ENCODE measurements at places on chromosomes 5 and 9.

GRCh38 chr9:136697146-136697820 is 10.0 kb upstream of the AGPAT2 start:
- no peak for DNase-seq

DNA sequence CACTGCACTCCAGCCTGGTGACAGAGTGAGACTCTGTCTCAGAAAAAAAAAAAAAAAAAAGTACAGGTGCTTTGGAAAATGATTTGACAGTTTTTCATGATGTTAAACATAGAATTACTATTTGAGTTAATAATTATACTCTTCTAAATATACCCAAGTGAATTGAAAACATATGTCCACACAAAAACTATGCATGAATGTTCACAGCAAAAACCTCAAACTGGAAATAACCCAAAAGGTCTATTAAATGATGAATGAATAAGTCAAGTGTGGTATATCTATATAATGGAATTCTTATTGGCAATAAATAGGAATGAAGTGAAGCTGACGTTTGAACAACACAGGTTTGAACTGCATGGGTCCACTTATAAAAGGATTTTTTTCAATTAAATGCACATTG is 207.2 kb upstream of the DAB2 start:
- DNase-seq = no peak

DNA sequence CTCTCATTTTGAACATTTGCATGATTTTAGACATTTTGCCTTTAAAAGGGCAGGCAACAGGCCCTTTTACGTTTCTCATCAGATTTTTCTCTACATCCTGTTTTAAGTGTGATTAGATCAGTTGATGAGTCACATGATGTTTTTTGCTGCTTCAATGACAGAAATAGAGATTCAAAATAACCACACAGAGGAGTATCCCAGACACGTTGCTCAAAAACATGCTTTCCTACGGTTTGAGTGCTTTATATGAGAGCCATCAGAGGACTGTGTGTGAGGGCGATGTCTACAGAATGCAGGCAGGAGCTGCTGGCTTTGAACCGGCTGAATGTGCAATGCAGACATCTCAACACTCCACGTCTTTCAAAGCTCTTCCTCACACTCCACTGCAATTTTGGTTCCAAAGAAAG is 42.1 kb downstream of the OTULIN start:
- DNase-seq = no peak

DNA sequence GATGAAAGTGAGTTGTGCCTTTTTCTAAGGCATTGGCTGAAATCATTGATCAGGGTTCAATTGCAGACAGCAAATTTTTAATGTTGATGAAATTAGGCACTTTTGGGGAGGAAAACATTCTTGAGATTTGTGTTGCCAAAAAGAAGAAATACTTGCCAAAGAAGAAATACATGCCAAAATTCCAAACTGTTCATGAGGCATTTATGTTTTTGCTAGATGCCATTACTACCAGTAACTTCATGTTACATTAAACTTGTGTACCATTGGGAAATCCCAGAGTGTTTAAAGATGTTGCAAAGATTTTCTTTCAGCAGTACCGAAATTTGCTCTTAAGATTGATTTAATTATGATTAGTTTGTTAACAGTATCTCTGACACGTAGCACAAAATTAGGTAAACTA is 7.0 kb downstream of the XRCC4 start:
- no peak for DNase-seq

GRCh38 chr9:120158221-120158620 is 421.7 kb downstream of the CDK5RAP2 start:
- DNase-seq = no peak

DNA sequence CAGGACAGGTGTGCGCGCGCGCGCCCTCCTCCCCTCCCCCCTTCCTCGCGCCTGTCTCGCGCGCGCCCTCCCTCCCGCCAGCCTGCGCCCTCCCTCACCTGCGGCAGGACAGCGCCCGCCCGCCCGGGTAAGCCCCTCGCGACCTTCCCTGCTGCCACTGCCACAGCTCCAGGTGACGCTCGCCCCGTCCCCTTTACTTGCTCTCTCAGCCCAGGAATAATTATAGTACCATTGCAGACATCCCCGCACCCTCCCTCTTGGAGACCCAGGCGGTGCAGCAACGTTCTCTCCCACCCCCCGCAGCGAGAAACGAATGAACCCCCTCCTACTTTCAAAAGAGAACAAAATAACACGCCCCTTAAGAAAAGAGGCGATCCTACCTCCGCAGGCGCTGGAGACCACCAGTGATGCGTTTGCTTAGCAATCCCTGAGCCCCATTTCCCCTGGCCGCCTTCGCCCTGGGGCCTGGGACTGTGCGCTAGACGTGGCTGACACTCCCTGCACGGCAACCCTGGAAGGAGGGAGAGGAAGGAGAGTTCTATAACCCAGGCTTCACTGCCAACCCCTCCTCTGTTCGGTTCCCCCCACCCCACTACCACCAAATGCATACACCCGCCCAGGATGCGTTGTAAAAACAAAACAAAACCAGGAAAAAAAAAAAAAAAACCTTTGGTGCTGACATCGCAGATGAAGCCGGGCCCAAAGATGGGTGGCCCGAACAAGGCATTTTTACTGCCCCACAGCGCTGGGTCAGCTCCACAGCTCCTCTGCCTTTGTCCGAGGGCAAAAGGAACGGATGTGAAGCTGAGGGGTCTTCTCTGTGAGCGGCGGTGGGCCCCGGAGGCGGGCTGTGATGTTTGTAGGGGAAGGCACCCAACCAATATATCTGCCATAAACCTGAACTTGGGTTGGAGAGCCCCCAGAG is 5.6 kb upstream of the PURA start:
- no peak for DNase-seq

GRCh38 chr9:72863456-72864094 is 89.3 kb downstream of the ALDH1A1 start:
- DNase-seq = no peak

- no peak for DNase-seq
Observed at GRCh38 chr9:26129217-26129616, 451.0 kb upstream of the TUSC1 start.

DNA sequence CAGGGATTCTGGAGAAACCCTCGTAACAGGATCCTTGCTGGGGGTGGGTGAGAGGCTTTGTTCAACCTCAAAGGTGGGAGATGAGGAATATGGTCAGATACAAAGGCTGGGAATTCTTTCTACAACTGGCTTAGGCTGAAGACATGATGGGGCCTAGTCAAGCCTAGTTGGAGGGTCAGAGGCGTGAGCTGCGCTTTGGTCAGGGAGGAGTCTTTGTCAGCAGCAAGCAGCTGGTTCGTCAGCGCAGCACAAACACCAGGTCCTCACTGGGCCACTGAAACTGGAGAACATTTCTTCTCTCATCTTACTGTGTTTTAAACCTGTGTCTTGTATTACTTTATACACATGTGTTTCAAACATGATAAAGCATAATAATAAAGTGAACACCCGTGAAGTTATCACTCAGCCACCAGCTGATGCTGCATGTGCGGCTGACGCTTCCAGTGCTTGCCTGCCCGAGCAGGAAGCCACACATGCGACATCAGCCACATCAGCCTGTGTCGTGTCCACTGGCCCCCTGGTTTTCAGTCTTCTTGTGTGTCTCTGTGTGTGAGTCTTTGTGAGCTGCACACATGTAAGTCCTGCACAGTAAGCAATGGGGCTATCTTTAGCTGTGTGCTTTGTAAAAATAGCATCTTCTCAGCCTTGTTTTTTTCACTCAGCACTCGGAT is 81.5 kb downstream of the WNK2 start:
- DNase-seq = no peak

GRCh38 chr5:34889394-34889793 is 25.9 kb downstream of the RAD1 start:
- DNase-seq = no peak

DNA sequence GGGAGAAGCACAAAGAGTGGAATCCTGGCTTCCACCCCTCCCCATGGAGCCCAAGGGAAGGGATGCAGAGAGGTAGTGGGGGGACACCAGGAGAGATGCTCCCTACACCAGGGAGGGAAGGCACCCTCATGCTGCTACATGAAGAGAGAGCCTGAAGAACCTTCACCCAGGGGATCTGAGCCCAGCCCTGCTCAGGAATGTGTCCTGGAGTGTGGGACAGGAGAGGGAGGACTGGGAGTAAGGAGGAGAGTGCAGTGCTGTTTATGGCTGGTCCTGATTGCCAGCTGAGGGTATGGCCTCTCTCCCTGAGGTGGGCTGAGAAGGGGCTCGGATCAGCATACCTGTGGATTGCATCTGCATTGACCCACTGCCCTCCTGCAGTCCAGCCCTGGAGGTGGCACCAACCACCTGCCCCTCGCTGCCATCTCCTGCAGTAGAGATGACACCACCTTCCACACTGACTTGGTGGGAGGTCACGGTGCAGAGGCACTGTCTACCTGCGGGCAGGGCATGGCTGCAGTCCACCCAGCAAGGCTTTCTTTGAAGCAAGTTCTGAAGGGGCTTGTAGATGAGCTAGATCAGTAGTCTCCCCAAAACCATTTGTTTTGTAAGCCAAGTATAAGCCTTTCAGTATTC is 114.9 kb upstream of the SLC25A48 start:
- DNase-seq = no peak

DNA sequence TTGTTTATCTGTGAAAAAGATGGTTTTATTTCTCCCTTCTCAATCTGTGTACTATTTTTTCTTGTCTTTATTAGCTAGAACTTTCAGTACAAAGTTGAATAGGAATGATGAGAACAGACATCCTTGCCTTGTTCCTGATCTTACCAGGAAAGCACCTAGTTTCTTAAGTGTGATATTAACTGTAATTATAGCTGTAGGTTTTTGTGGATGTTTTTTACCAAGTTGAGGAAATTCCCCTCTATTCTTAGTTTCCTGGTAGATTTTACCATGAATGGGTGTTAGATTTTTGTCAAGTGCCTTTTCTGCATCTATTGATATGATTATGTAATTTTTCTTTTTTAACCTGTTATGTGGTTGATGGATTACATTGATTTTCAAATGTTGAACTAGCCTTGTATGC is 68.7 kb downstream of the KCNN2 start:
- no peak for DNase-seq

- no peak for DNase-seq
Observed at GRCh38 chr5:1521671-1522600, 1.8 kb downstream of the LPCAT1 start.

GRCh38 chr5:168611165-168611564 is 32.0 kb upstream of the PANK3 start:
- no peak for DNase-seq

- DNase-seq = no peak
Observed at GRCh38 chr5:45205403-45205961, 396.7 kb downstream of the MRPS30 start.

GRCh38 chr9:120375316-120375715 is 204.7 kb downstream of the CDK5RAP2 start:
- DNase-seq = no peak

- DNase-seq = no peak
Observed at GRCh38 chr5:113119246-113119924, 142.8 kb downstream of the DCP2 start.

- DNase-seq = peak; percentile 76
Observed at GRCh38 chr9:79976257-79977073, 404.7 kb downstream of the TLE4 start.

- no peak for DNase-seq
Observed at GRCh38 chr5:133828722-133829121, 139.7 kb downstream of the C5orf15 start.

- DNase-seq = no peak
Observed at GRCh38 chr5:133034064-133034463, 7.7 kb upstream of the ZCCHC10 start.

GRCh38 chr9:134276453-134277245 is 49.6 kb upstream of the RXRA start:
- no peak for DNase-seq

DNA sequence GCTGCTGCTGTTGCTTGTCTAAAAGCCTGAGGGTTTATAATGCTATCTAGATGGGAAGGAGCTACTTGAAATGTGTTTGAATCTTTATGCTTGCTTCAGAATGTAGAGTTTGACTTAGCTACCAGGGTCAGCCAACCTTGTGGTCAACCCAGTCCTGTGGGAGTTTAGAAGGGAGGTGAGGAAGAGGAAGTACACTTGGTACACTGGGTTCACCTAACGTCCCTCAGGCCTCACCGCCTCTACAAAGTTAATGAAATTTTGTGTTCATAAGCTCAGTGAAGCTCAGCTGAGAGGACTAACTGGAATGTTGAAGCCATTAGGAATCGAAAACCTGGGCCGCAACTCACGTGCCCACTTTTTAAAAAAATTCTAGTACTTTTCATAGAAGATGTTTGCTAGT is 10.7 kb downstream of the IQGAP2 start:
- no peak for DNase-seq

DNA sequence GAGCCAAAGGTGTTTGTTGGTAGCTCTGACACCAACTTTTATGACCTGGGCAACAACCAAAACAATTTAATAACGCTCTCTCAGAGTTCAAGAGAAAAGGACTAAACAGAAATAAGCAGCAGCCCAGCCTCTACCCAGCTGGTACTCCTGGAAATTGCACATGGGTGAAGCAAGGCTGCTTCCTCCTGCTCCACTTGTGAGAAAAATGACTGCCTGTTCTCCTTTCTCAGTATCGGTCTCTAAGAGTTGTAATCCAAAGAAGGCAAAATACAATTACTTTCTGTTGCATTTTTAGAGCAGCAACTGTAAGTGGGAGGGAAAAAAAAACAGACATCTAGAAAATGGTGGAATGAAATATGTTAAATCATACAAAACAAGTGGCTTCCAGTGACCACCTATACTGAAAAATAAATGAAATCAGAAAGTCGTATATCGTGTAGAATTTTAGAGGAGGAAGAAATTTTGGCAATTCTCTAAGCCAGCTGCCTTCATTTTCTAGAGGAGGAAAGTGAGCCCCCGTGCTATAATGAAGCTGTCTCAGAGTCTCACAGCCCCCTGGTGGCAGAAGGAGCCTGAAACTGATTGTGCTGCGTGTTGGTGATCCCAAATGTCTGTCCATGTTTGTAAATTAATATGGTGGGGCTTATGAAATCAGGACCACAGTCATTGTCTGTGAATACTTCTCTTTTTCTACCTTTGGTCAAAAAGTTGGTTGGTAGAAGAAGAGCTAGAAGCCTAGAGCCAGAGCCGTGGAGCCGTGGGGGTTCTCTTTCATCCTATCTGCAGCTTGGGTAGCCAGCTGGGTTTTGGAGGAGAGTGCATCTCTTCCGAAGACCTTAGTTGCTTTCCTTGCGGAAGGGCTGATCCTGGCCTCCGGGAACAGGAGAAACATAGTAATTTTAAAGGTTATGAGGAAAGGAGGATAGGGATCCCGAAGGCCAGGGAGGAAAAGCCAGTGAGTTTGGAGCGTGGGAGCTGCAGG is 139.9 kb downstream of the PIP5K1B start:
- DNase-seq = no peak

DNA sequence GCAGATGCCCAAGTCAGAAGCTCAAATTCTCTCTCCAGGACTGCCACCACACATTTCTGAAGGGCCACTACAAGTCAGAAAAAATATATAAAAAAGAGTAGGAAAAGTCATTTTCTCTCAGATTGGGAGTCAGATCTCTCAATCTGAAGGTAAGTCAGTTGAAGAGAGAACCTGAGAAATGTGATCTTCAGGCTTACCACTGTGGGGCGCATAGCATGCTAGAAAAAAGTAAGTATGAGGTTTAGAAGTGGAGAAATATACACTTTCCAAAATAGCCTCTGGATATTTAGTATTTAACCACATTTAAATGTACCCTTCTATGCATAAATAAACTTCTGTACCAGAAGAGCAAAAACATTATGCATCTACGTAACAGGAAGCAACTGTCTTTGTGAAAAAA is 800.7 kb upstream of the CTNND2 start:
- no peak for DNase-seq

Data from NCI-H2029 treated with DMSO at 0.1 percent for 48 hours (cell line).